ENCODE measurements at places on chromosomes 3 and 15.

DNA sequence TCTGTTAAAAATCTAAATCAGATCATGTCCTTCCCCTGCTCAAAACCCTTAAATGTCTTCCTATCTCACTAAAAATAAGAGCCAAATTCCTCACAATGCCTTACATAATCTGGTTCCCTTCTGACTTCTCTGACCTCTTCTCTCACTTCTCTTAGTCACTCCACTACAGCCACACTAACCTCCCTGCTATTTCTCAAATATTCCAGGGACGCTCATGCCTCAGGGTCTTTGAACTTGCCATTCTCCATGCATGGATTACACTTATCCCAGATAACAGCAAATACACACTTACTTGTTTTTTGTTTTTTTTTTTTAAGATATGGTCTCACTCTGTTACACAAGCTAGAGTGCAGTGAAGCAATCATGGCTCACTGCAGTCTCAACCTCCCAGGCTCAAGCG lies 8.5 kb downstream of the TP53BP1 start:
- DNase-seq: no peak

GRCh38 chr15:40917585-40917984 lies 11.6 kb upstream of the DLL4 start:
- no peak for DNase-seq

DNA sequence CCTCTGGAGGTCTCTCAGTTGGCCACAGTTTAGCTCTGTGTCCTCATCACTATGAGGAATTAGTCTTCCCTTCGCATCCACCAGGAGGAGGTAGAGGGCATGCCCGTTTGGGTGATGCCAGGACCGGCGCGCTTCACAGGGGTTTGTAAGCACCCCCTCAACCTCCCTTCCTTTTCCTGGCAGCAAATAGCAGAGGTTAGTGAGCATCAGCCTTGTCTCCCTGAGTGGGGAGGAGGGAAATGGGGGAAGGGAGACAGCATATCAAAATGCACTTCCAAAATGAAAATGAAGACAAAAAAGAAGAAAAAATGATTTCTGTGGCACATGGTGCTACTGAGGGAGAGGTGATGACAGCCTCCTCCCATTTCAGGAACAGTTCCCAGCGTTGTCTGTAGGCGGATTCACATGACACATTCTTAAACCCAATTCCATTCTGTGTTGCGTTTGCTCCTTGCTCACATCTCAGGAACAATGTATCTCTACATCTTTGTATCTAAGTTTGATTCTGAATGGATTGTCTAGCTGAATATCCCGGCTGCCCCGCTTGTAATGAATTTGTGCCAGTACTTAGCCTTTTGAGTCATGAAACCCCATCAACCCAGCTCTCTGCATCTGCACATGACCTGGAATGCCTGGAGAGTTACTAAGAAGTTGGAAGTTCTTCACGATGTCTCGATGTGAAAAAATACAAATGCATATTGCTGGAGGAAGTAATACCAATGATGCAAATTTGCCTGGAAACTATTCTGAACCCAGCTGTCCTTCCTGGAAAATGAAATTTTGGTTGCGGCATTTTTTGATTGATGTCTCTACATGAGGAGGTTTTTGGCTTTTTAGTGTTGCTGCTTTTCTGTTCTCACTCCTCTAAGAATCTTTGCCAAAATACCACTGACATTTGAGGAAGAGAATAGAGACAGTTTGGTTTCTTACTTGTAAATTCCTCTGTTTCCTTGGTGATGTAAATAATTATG lies 45.2 kb downstream of the TYRO3 start:
- peak; percentile 11 for DNase-seq

DNA sequence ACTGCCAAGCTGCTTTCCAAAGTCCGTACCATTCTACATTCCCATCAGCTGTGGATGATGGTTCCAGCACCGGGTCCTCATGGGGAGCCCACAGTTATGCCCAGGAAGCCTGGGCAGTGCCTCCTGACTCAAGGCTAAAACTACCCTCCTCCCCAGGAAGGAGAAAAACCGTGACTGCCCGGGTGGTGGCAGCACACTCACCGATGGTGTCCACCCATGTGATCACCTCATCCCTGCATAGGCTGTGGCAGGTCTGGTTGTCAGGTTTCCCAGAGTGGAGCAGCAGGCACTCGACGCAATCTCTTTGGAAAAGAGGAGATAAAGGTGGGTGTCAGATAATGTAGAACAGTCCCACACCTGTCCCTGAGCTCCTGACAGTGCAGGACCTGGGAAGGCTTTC lies 38.6 kb downstream of the UMPS start:
- DNase-seq: no peak

GRCh38 chr15:99057020-99057419 lies 47.9 kb upstream of the SYNM start:
- DNase-seq: no peak

- DNase-seq: no peak
These were observed 325.6 kb upstream of the AZI2 start for GRCh38 chr3:28674212-28674611.

DNA sequence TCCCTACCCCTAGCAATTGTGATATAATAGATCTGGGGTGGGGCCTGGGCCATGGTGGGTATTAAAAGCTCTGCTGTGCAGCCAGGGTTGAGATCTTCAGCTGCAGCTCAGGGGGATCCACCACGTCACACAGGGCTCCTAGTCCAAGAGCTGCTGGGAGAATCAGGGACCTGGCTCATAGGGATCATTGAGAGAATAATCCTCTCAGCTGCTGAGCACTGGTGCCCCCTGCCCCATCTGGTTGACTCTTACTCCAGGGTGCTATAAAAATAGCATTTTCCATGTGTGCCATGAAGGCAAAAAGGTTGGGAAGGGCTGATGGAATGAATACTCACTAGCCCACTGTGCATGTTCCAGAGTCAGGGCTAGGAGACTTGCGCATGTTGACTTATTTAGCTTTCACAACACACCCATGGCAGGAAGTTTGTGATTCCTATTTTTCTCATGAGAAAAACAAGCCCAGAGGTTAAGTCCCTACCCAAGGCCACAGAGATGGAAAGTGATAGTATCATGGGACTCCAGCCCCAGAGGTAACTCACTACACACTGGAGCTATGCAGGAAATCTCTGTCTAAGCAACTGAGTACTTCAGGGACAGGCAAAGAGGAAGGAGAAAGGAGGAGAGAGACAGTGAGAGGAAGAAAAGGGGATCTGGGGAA lies 94.6 kb upstream of the HERC1 start:
- DNase-seq: no peak

- no peak for DNase-seq
These were observed 2.0 kb downstream of the SMC4 start for GRCh38 chr3:160401291-160402095.

DNA sequence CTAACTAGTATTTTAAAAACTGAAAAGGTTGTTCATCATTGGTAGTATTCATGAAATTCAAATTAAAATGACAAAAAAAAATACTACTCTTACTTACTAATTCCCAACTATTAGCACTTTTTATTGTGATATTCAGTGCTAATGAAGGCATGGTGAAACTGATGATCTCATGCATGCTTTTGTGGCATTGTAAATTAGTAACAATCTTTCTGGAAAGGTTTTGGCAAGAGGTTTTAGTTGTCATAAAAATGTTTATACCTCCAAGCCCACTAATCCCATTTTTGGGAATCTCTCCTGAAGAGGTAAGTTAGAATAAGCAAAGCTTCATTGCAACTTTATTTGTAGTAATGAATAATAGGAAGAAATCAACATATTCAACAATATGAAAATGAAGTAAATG lies 53.0 kb downstream of the LYSMD4 start:
- DNase-seq: no peak

GRCh38 chr3:182124187-182124586 lies 412.5 kb downstream of the SOX2 start:
- DNase-seq: no peak

- DNase-seq: no peak
These were observed 71.3 kb upstream of the LRTM1 start for GRCh38 chr3:54999159-54999558.

- no peak for DNase-seq
These were observed 445.3 kb downstream of the OTOL1 start for GRCh38 chr3:161941891-161942290.

GRCh38 chr15:57472861-57473260 lies 96.6 kb downstream of the CGNL1 start:
- no peak for DNase-seq

DNA sequence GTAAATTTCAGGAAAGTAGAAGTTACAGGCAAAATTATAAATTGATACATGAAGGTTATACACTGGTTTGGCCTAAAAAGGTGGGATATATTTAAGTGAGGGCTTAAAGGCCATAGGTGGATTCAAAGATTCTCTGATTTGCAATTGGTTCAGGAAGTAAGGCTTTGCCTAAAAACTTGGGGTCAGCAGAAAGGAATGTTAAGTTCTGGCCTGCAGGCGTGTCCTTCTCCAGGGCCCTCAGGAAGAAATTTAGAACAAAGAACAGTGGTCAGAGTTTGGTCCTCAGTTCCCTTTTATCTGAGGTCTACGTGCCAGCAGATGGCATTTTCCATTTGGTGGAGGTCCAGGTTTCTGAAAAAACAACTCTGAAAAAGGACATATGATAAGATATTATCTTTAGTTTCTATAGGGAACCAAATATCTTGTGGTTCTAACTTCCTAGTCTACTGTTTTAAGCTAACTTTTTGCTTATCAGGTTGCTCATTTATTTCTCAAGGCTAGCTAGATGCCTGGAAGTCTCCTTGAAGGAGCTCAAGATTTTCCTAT lies 40.5 kb downstream of the SCN11A start:
- no peak for DNase-seq

GRCh38 chr3:194621947-194622346 lies 11.3 kb downstream of the TMEM44 start:
- no peak for DNase-seq

GRCh38 chr3:146131616-146132410 lies 29.2 kb downstream of the PLOD2 start:
- no peak for DNase-seq

- peak; percentile 3 for DNase-seq
These were observed 8.8 kb upstream of the NPHP3 start for GRCh38 chr3:132730891-132731580.

DNA sequence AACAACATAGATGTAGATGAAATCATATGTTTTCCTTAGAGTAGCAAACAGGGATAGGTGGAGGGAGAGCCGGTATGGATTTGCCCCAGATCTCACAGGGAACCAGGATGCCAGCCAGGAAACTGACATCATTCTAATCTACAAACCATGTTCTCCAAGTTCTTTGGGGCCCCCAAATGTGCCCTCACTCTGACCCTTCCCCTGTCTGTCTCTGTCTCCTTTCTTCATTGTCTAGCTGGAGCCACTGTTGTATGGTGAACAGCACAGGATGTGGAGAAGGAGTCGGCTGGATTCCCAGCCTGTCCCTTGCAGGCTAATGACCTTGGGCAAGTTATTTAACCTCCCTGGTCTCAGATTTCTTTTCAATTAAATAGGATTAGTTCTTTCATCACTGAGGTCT lies 962 bp downstream of the ATP13A5 start:
- DNase-seq: no peak

- no peak for DNase-seq
These were observed 1.1 kb downstream of the CCR2 start for GRCh38 chr3:46354984-46355383.

GRCh38 chr3:37768107-37768809 lies 93.4 kb upstream of the CTDSPL start:
- DNase-seq: no peak

DNA sequence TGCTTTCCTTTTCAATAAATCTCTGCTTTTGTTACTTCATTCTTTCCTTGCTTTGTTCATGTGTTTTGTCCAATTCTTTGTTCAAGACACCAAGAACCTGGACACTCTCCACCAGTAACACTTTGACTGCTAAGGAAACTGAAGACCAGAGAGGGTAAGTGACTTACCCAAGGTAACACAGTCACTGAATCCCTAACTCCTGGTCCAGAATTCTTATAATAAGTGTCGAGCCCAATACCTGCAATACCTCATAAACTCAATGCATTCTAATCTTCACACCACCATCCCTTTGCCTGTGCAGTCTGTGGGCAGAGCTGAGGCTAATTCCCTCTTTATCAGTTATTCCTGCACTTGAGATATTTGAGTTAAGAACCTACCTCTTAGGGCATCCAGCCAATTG lies 237.8 kb downstream of the UACA start:
- DNase-seq: no peak

GRCh38 chr15:96595951-96596350 lies 265.5 kb downstream of the NR2F2 start:
- DNase-seq: no peak

GRCh38 chr3:117774130-117774529 lies 1064.6 kb downstream of the TUSC7 start:
- DNase-seq: no peak

Measured in GM06990 (cell line).